ENCODE measurements at places on chromosomes 7 and 10.

DNA sequence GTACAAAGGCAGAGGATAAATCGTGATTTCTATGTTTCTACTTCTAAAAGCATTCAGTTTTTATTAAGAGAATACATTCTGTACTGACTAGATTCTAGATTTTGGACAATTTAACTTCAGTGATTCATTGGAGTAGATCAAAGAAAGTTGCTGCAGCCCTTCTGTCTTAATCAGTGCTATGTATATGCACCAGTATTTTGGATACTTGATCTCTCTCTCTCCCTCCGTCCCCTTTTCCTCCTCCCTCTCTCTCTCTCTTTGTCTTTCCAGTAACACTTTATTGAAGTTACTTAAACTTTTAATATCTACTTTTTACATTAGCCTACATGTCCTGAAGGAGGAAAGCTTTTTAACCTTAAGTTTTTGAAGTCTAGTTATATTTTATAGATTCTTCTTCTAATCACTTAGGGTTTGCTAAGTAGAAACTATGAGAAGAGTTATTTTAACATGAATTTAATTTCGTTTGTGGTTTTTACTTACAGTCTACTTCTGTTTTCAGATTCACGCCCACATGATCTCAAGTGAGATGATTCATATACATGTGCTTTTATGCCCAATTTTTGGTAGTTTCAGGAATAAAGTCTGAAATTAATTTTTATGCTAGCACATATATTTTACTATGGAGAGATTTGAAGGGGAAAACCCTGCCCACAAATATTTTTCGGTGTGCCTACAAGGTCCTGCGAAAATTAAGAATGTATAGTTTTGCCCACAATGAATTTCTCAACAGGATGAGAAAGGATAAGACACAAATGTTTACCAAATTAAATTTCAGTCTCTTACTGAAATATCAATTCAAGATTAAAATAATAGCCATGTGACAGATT, 9.1 kb downstream of the MDFIC start:
- DNase-seq: no peak

DNA sequence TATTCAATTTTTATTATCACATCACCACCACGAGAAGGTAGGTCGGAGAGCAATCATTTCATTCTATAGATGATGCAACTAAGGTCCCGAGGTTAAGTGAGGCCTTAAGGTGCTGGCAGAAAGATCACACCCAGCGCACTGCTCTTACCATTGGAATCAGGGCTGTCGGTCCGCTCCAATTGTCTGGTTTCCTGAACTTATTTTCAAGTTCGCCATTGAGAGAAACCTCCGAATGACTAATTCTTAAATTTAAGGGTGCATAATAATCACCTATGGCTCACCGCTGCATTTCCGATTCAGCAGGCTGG, 625 bp upstream of the GSTO2 start:
- no peak for DNase-seq

DNA sequence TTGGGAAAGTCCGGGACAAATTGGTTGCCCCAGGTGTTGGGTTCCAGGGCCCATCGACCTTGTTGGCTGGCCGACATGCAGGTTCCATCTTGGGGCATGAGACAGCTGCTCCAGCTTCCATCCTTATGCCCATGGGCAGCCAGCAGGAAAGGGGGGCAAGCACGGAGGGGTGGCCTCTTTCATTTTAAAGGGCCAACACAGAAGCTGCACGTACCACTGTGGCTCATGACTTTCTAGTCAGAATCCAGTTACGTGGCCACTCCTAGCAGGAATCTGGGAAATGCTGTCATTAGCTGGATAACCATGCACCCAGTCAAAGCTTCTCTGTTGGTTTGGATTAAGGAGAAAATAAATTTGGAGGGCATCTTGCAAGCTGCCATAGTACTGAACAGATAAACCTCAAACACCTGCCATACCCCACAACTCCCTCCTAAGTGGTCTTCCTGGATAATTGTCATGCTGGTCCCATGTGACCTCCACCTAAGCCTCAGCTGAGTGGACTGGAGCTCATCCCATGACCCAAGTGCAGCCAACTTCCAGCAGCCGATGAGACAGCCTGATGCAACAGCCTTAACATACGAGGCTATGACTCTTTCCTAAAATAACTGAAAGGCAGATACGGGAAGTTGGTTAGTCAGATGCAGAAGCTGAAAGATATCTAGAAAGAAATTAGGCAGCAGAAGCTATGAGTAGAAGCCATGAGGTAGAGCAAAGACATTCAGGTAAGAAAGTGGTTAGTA, 21.4 kb upstream of the GSDME start:
- DNase-seq: no peak

DNA sequence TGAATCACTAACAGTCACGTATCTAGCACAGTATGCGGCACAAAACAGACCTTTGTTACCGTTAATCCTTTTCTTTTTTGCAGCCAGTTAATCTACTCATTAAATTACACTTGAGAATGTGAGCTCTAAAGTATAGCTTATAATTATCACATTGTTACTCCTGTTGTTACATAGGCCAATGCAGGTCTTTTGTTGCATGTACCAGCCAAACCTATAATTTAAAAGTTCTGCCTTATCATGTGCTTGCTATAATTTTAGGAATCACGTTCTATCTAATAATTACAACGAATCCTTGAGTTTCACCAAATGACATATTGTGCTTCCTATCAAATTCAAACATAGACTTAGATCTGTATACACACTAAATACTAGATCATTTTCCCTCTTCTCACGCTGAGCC, 245.1 kb downstream of the DGKI start:
- DNase-seq: no peak

DNA sequence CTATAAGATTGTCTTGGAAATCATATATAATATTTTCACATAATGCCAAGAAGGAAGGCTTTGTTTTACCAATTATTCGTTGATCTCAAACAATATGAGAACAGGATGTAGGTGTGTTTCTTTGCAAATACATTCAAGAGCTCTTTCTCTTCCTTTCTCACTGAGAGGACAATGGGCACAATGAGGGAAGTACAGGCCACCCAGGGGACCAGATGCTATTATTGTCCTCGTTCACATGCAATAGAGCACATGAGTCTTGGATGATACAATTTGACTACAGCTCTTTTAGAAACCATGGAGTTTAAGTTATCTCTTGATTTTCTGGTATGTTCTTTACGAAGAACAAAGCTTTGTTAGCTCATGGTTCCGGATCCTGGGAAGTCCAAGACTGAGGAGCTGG, 323.7 kb upstream of the KLF6 start:
- DNase-seq: no peak

GRCh38 chr7:1550846-1551155, 5.2 kb downstream of the TMEM184A start:
- no peak for DNase-seq

GRCh38 chr7:16062269-16062668, 359.1 kb downstream of the CRPPA start:
- peak; percentile 4 for DNase-seq

- no peak for DNase-seq
These were observed 67.4 kb downstream of the AMPH start for GRCh38 chr7:38563741-38564140.

DNA sequence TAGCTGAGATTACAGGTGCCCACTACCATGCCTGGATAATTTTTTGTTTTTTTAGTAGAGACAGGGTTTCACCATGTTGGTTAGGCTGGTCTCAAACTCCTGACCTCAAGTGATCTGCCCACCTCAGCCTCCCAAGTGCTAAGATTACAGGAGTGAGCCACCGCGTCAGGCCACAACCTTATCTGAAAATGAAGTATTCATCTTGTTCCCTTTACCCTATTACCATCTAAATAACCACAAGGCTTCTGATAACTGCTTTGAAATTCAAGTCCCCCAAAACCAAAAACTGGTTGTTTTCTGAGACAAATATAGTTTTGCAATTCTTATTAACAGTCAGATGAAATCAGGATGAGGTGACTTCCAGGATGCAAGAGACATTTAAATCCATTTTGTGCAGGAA, 2.4 kb downstream of the TCTN3 start:
- no peak for DNase-seq

DNA sequence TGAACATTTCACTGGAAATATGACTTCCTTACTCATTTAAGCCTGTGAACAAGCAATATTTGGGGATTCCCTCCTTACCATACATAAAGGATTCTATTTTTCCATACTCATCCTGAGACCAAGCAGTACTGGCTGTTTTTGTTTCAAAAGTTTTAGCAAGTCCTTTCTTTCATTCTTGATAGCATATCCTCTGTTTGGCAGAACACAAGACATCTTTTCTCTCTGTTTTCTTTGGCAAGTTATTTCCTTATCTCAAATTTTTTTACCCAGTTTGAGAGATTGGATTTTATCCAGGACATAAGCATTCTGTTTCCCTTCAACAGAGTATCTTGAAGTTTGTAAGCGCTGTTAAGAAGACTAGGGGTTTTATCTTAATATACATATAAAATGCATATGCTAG, 3.0 kb upstream of the WASL start:
- no peak for DNase-seq

DNA sequence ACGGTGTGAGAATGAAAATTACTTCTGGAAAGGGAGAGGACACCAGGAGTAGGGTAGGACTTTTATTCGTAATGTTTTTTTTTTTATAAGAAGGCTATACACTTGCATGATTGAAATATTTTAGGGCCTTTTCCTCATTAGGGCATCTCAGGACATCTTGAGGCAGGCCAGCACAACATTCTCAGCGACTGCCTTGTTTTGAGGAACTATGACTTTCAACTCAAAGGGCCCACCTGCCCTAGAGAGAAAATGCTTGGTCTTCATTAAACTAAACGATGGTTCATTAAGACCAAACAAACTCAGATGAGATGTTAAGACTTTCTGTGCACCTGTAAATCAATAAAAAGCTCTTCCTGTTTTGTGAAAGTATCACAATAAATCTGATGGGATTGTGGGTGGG, 11.3 kb downstream of the NOD1 start:
- no peak for DNase-seq

DNA sequence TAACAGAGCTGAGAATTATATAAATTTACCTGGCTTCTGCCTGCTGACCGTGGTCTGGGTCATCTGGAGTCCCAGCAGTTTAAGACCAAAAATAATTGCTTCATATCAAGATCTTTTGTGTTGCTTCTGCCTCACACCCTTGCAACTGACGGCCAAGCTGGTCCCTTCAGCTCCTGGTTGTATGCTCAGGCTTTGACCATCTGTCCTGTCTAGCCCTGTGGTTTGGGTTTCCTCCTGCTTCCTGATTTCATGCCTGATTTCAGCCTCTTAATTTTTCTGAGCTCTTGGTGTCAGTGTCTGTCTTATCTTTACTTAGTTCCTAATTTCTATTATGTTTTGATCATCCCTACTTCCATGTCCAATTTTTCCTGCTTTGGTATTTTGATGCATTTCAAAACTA, 87.9 kb upstream of the PLXDC2 start:
- no peak for DNase-seq

GRCh38 chr7:97120713-97121457, 3.4 kb downstream of the SDHAF3 start:
- no peak for DNase-seq

DNA sequence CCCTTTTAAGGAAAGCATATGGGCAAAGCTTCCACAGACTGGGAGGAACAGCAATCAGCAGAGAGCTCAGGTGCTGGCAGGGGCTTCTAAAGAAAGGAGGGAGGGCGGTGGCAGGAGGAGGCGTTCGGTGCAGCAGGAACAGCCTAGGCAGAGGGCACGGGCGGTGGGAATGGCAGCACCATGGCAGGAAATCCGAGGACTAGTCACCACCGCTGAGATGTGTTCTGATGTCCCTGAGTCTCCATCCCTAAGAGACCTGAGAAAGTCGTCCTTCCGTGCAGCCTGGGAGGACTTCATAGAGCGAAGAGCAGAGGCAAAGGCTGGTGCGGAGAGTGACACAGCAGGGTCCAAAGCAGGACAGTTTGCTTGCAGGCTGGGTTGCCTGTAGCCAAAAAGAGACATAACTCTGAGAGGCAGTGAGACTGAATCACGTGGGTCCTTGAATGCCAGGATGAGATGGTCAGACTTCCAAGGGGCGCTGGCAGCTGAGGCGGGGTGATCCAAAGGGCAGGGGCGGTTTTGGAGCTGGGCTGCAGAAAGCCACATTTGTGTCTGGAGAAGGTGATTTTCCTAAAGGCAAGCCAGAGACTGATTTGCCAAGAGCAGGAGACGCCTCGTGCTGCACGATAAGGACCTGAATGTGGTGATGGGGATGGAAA, 35.8 kb upstream of the GRID1 start:
- DNase-seq: no peak

DNA sequence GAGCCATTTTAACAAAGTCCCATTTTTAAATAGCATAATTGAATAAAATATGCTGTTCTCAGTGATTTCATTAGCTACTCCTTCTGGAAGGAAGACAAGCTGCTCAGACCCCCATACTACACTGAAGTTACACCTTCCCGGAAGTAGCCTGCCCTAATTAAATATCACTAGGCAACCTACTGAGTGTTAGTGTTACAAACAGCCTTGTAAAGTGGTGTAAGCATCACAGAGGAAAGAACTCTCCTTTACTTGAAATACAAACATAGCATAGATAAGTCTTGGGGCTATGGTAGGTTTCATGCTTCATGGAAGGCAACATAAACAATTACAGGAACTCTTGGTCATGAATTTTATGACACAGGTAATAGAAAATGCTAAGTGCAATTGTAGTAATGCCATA, 43.4 kb upstream of the PTN start:
- no peak for DNase-seq

GRCh38 chr7:113044394-113044793, 42.2 kb downstream of the GPR85 start:
- no peak for DNase-seq

DNA sequence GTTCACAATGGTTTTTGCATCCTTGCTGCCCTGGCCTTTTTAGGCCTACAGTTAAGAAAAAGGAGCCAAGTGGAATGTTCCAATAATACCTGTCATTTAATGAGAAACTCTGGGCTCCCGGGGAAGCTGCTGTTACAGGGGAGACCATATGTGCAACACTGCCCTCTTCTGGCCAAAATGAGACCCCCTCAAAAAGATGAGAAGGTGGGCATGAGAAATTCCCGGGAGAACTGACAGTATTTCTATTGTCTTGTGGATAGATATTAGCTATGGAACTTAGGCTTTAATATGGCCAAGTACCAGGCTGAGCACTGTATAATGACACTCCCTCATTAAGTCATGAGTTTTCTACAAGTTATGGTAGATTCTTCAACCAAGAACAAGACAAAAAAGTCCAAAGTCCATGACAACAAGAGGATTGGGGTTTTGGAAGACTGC, 99.4 kb downstream of the CCDC3 start:
- peak; percentile 46 for DNase-seq

- no peak for DNase-seq
These were observed 1.9 kb upstream of the BHLHA15 start for GRCh38 chr7:98209166-98209920.

GRCh38 chr10:80893256-80893655, 355.6 kb downstream of the SH2D4B start:
- DNase-seq: no peak

GRCh38 chr10:133611079-133611478, 15.5 kb downstream of the FRG2B start:
- no peak for DNase-seq

Measured in CD4-positive, alpha-beta T cell treated with Interleukin-21 for 1 hour (primary cell).